ENCODE measurements at places on chromosomes 13 and 19.
A peak's percentile ranks its signal among the peaks of the same experiment; 100 is the strongest.

DNA sequence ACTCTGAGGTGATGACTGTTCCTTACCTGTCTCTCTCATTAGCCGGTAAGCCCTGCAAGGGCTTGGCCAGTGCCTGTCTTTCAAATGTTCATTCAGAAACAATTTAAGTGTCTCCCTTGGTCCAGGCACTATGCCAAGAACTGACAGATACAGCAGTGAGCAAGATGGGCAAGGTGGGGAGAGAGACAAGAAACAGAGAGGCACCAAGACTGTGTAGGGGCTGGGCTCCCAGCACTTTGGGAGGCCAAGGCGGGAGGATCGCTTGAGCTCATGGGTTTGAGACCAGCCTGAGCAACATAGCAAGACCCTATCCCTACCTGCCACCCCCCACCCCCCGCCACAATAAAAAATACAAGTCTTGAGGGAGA is 1.3 kb upstream of the CCNE1 start:
- no peak for DNase-seq

DNA sequence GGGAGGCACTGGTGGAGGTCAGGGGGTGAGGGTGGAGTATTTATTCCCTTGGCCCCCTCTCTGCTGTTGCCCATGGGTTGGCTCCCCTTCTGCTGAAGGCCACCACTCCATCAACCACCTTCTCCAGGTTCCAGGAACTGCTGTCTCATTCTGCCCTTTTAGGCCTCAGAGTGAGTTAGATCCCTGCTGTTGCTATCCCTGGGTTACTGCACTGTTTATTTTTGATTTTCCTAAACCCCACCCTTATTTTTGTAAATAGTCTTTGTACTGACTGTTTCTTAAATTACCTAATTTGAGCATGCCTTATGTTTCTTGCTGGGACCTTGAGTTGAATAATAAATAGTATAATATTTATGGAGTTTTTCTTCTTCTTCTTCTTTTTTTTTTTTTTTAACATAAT is 132.8 kb downstream of the RGCC start:
- no peak for DNase-seq

DNA sequence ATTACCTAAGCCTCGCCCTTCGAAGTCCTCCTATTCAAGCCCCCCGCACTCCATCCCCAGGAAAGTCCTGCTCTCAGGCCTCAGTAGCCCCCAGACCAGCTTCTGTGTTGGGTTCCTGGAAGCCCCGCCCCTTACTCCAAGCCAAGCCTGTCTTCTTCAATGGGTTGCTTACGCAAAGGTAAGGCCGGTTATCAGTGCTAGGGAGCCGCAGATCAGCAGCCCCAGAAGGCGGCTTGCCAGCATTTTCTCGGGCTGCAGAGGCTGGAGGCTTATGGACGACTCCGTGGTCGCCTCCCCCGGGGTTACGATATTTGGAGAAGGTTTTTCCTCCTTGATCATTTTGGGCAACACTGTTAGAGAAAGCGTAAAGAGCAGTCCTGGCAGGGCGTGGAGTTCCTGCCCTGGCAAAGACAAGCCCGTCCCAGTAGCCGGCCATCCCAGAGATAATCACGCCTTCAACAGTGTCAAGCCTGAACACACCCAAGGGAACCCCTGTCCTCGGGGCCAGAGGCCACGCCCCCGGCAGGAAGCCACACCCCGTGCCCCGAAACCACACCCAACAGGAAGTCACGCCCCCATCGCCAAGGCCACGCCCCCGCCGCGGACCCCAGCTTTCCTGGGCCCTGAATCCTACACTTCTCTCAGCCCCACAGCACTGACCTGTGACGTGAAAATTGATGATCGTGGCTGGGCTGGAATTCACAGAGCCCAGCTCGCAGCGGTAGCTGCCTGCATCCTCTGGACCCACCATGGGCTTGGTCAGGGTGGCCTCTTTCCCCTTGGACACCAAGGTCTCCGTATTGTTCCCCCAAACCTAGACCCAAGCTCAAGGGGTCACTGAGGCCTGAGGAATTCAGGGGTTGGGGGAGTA is 954 bp upstream of the RASIP1 start:
- no peak for DNase-seq

DNA sequence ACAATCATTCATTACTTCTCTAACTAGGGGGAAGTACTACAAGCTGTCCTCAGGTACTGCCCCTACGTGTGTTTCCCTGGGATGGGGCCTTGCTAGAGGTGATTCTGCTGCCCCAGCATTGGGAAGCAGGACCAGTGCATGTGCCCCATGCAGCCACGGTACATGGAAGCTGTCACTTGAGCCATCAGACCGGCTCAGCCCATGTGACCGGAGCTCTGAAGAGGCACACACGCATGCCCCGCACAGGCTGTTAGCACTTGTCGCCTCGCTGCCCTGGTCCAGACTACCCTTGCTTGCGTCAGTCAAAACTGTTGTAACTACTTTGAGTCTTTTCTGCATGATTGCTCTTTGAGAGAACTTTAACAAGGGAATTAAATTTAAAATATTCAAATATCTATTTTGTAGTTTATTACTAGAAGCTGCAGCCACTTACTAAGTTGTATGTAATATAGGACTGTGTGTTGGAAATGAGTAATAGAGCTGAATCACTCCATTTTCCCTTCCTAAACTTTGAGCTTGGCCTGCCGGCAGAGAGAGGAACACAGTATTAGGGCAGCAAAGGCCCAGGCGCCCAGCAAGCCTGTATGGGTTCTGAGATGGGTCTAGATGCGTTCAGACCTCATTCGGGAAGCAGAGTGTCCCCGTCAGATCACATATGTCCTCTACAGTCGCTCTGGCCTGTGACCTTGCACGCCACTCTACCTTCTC is 42.2 kb downstream of the DHRS12 start:
- DNase-seq = no peak

DNA sequence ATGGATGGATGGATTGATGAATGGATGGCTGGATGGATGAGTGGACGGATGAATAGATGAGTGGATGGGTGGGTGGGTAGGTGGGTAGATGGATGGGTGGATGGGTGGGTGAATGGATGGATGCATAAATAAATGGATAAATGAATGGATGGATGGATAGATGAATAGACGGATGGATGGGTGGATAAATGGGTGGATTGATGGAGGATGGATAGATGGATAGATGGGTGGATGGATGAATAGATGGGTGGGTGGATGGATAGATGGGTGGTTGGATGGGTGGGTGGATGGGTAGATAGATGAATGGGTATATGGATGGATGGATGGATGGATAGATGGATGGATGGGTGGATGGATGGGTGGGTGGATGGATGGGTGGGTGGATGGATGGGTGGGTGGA is 84.9 kb upstream of the ZNF536 start:
- no peak for DNase-seq

DNA sequence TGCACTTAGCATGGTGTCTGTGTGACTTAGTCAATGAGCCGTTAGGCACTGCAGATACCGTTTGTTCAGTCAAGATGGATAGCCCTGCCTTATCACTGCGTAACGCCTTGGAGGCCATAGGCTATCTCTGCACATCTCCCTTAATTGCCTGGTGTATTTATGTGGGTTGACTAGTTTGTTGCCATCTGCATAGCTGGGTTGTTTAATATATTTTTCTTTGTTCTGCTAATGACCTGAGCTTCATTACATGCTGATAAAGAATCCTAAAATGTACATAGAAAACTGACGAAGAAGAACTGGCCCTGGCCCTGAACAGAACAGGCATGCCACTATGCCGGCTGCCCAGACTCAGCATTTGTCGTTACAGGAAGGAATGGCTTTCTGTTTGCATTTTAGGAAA is 297.8 kb downstream of the SHISA2 start:
- DNase-seq = no peak

DNA sequence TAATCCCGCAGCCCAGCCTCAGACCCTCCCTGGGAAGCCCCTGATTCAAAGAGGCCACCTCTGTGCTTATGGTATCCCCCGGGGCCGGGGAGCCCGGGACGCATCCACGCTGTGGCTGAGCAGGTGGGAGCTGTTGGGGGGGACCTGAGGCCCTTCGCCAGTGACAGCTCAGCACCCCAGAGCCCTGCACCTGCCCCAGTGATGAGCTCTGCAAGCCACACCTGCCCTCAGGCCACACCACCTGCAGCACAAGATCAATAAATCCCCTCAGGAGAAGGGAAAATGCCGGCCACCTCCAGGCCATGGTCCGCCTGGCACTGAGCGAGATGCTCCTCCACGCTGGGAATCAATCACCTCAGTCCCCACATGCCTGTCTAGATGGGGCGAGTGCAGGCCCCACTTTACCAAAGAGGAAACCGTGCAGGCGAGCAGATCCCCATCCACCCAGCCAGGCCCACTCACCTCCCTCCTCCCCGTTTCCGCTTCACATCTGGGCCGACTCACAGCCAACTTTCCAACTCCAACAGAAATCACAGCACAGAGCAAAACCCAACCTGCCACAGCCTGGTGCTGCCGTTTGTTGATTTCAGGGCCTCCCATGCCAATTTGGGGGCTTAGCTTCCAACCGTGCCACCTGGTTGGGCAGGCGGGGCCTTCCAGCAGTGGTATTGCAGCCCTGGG is 12.8 kb downstream of the MOB3A start:
- peak; percentile 81 for DNase-seq

DNA sequence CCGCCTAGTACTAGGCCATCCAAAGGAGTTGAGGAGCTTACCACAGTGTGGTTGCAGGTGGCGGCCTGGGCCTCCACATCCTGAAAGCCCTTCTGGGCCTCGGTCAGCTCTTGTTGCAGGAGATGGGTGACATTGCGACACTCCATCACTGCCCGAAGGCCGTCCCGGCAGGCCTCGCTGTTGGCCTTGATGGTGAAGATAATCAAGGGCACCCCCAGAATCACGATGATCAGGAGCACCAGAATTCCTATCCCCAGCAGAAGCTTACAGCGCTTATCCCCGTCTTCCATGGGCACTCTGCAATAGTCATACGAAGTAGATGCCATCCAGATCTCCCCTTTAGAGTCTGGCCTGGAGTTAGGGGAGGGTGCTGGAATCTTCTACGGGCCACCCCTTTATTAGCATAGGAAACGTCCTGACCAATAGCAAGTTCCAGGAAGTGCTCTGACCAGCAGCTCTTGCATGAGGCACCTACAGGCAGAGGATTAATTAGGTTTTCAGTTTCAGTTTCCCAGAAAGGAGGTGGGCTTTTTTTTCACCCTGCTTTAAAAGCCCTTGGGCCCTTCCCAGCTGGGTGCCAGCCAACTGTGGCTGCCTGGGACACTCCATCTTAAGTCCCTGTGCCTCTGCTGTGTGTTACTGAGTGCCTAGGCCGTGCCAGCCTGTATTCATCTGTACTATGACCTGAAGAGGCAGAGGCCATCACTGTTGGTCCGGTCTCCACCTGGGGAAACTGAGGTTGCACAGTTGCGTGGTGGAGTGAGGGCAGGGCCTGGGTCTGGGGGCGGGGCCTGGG is at the start of gene BST2:
TSS of gene BST2 (minus strand) at position 381 of the 796 bp plus-strand sequence. CDS start at position 326, 55 bp downstream.
- DNase-seq = peak; percentile 74

GRCh38 chr13:113528101-113528812 is 37.7 kb upstream of the DCUN1D2 start:
- no peak for DNase-seq

DNA sequence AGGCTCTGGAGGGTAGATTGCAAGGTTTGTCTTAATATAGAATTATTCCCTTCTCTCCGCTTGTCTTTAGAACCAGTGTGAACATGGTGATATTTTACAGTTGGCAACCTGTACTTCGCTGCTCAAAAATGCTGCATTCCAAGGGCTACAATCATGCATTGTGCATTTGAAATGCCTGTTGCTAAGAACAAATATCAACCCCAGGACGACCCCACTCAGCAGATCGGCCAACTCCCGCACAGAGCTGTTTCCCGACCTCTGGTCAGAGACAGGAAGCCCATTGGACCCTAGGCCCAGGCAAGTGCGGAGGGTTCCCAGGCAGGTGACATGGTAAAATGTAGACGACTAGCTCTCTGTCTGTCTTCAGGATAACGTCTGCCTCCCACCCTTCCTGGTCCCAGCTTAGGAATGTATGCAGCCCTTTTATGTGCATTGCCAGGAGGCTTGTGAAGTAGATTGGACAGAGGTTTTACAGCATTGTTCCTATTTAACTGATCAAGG is 263.5 kb downstream of the FOXO1 start:
- no peak for DNase-seq

All from CD4-positive, alpha-beta T cell treated with Interleukin-6 at 100 ng/mL for 8 hours (primary cell).